Uterus (tissue), 4 donors: ENCODE measurements at places on chromosomes 7 and 10. TPM values are rescaled to one million over a fixed set of nuclear protein-coding genes. Genes with fewer than 3 reads are reported as not detected.

GRCh38 chr7:120996988-120997345 lies 8.5 kb downstream of the CPED1 start:
- no peak for DNase-seq

CLDN4 gene
- total RNA-seq = 0.77 TPM

DENND2A gene
- 84.8 TPM for total RNA-seq

- no peak for DNase-seq
Measured at GRCh38 chr10:71265618-71266146, 53.3 kb downstream of the UNC5B start.

C10orf67 gene
- total RNA-seq = 0.21 TPM

DNA sequence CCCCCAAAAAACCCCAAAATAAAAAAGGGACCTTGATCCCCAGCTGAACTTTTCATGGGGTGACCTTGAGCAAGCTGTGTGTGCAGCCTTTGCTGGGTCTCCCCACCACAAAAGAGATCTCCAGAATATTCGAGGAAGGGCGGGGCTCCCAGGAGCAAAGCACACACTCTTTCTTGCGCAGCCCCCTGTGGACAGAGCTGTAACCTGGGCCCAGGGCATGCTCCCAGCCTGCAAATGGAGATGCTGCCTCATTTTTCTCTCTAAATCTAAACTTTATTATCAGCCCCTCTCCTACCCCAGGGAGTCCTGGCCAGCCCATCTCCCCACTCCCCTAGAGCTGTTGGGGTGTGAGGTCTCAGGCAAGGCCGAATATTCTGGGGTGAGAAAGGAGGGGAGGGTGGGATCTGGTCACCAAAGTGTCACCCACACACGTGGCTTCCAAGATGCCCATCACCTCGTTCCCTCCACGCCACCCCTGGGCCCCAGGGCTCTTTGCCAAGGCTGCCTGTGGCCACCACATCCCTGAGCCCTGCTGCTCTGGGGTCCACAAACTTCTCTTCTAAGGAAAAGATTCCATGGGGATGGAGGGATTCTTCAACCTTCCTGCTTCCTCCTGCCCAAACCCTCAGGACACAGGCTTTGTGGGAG lies 1.7 kb upstream of the CALML3 start:
- DNase-seq = no peak

DNA sequence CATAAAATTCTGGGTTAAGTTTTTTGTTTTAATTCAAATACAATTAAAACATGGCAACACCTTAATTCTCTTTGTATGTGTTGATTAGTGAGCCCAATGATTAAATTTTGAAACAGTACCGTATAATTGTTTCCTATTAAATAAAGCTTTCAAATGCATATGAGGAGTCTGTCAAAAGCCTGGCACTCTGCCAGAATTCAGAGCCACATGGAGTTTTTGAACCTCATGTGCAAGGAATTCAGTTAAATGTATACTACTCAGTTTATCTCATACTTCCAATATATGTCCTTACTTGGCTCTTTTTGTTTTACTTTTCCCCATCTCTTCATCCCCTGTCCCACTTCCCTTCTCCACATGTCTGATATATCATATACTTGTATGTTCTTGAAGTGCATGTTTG lies 165.6 kb upstream of the FAM3C start:
- DNase-seq = no peak

DNA sequence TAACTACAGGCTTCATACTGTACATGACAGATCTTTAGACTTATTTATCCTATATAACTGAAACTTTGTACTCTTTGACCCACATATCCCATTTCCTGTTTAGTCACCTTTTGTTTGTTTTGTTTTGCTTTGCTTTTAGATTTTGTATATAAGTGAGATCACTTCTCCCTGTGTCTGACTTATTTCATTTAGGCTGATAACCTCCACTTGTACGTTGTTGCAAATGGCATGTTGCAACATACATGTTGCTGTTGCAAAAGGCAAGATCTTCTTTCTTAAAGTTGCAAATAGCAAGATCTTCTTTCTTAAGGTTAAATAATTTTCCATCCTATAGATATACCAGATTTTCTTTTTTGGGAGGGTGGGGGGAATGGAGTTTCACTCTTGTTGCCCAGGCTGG lies 341.5 kb downstream of the OTUD1 start:
- DNase-seq = no peak

SLF2 gene
- total RNA-seq = 73.5 TPM

- DNase-seq = no peak
Measured at GRCh38 chr7:96495751-96496216, 173.9 kb upstream of the SLC25A13 start.

CPN1 gene
- not detected for total RNA-seq

DNA sequence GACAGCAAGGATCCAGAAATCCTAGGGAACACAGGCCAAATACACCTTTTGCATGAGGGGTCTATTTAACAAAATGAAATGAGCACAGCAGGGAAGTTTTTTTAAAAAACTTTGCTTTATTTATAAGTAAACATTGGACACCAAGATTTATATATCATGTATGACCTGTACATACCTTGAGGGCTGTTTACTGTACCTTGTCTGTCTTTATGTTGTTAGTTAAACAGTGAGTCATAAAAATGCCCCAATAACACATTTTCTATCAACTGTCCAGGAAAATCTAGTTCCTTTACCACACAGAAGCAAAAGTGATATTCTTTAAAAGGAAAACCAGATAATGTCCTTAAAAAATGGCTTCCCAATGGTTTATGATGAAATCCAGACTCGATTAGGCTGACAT lies 45.1 kb upstream of the AGR3 start:
- DNase-seq = no peak

- no peak for DNase-seq
Measured at GRCh38 chr10:35922876-35923600, 280.9 kb upstream of the FZD8 start.

NPFFR1 gene
- total RNA-seq = not detected

C7orf33 gene
- total RNA-seq = not detected

LIMK1 gene
- total RNA-seq = 22.4 TPM

GRCh38 chr7:8189625-8190024 lies 72.3 kb downstream of the ICA1 start:
- DNase-seq = no peak

BICC1 gene
- 29.7 TPM for total RNA-seq

DNA sequence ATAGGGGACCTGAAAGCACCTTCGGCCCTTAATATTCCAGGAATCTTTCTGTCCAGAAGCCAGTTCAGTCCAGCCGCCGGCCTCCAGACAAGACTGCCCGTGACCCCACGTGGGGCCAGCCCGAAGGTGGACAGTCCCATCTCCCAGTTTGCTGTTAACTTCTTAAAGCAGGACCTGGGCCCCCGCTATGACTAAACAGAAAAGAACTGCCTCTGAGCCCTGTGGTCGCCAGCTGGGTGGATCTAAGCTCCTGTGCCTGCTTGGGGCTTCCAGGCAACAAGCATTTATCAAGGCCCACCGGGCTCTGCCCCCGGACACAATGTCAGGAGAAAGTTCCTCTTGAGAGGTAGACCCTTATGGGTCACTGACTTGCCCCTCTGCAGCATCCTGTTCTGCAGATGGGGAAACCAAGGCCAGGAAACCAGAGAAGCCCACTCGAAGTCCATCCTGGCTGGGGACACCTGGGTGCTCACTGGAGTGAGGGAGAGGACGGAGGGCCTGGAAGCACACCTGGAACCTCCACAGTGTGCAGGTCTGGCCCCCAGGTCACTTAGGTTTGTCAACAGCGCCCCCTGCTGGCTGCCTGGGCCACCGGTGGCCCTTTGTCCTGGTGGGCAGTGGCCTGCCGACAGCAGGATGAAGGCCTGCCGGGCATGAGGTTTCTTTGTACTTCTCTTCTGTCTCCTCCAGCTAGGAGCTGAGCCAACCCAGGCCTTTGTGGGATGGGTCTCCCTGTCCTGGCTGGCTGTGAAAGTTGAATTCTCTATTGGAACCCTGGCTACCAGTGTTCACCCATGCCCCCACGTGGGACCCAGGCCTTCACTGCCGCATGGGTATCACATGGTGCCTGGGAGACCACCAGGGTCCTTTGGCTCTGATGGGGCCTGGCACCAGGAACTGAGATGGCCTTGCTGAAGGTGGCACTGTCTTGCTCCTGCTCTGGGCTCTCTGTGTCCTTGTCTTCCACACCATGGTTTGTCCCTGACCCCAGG lies 128.0 kb downstream of the ZMIZ1 start:
- peak; percentile 81 for DNase-seq

GIMAP4 gene
- 64.7 TPM for total RNA-seq

DNA sequence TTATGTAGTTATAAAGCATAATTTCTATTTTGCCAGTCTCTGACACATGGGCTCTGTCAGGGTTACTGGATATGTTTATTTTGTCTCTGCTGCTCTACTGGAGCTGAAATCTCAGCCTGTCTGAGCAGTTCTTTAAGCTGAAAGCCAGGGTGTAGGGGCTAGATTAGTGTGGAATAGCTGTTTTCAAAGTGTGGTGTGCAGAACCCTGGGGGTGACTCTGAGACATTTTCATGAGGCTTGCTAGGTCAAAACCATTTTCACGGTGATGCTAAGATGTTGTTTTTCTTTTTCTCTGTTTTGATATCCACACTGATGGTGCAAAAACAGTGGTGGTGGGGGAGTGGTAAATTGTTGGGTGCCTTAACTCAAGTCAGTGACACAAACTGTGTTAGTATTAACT lies 45.5 kb downstream of the CREM start:
- no peak for DNase-seq

DNA sequence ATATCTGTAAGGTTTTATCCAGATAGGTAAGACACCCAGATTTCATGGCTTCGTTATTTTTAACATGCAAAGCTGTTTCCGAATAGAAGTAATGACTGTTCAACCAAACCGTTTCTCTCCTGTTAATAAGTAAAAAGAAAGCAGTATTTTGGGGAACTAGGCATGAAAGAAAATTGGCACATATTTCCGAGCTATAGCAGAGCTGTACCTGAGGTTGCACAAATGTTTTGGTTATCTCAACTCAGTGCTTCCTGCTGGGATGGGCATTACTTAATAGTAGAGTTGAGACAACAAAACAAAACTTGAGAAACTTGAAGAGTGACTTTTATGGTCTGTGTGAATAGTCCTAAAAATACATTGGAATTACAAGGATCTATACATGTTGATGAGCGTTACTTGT lies 564.3 kb upstream of the SORCS1 start:
- no peak for DNase-seq

DGKB gene
- total RNA-seq = 5.9 TPM

- no peak for DNase-seq
Measured at GRCh38 chr7:70762696-70763095, 369.2 kb upstream of the GALNT17 start.

PDK4 gene
- 12.0 TPM for total RNA-seq

- no peak for DNase-seq
Measured at GRCh38 chr7:116478834-116479233, 20.7 kb upstream of the CAV2 start.

GRCh38 chr7:103626776-103627175 lies 180.8 kb upstream of the SLC26A5 start:
- DNase-seq = no peak

- DNase-seq = no peak
Measured at GRCh38 chr7:103699032-103699431, 253.0 kb upstream of the SLC26A5 start.

DNA sequence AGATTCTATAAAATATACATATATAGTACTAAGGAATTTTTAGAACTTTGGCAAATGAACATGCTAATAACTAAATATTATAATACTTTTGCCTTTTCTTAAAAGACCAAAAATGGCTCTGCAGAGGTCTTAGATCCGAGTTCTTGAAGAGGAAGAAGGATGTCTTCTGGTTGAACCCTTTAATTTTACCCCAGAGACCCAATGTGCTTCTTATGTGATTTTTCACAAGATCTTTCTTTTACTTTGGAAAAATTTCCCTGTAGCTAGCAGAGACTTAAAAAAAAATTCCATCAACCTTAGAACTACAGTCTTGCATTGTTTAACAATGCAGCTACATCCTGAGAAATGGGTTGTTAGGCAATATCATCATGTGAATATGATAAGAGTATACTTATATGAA lies 663.2 kb downstream of the PARD3 start:
- DNase-seq = no peak

DNA sequence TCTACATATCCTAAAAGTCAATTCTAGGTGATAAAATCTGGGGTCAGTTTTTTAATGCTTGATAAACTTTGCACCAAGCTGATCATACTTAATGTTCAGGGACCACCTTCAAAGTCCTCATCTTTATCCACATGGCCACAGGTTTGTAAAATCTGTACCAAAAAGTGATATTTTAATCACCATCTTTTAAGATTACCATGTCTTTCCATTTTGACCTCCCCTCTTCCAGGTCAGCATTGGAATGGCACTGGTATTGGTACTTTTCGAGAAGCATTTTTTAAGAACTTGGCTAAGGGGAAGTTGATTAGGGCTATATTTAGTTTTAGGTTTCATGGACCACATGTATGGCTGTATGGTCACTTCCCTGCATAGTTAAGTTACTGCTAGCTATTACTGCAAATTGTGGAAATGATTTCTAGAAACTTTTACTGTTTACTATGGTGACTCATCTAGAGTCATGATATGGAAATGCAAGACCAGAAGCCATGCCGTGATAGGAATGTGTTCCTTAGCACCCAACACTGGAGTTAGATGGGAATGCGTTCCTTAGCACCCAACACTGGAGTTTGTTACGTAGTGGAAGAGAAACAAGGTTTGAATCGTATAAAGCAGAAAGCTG lies 50.8 kb upstream of the ABLIM1 start:
- no peak for DNase-seq

- DNase-seq = no peak
Measured at GRCh38 chr7:47089461-47089860, 492.4 kb downstream of the TNS3 start.

ABCB4 gene
- total RNA-seq = 0.29 TPM

APBB1IP gene
- 1.9 TPM for total RNA-seq

- DNase-seq = no peak
Measured at GRCh38 chr10:70918851-70919530, 30.6 kb upstream of the PCBD1 start.

HELLS gene
- 1.8 TPM for total RNA-seq

GRCh38 chr10:128338951-128339350 lies 212.7 kb upstream of the MKI67 start:
- DNase-seq = no peak

DNA sequence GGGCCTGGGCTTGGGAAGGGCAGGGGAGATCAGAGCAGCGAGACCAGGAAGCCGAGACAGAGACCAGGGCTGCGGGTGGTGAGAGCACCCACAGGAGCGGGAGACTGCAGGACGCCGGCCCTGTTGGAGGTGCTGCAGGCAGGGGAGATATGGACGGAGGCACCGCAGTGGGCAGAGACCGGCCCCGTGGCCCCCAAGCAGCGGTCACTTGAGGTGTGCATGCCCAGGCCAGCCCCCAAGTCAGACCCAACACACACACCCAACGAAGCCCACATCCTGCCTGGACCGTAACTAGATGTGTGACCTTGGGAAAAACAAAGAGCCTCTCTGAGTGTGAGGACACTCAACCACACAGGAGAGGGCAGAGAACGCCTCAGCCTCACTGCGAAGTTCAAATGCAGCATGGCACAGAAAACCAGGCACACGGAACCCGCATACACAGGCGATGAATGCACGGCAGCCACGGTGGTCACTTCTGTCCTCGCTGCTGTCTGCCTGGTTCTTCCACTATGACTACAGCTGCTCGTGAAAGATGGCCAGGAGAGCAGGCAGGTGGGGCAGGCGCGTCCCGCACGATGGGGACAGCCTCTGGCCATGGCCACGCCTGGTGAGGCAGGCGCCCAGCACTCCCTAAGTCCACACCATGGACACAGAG lies 214.7 kb downstream of the MAD1L1 start:
- DNase-seq = no peak
